ENCODE measurements at places on chromosomes 11 and 22.

- no peak for DNase-seq
Measured at GRCh38 chr22:17866127-17866526, 91.9 kb upstream of the BID start.

GRCh38 chr11:2444821-2445745 lies at the start of gene KCNQ1:
Gene KCNQ1 (plus strand): TSS chr11:2445008. CDS start chr11:2445099, 91 bp downstream.
- peak; percentile 26 for DNase-seq

DNA sequence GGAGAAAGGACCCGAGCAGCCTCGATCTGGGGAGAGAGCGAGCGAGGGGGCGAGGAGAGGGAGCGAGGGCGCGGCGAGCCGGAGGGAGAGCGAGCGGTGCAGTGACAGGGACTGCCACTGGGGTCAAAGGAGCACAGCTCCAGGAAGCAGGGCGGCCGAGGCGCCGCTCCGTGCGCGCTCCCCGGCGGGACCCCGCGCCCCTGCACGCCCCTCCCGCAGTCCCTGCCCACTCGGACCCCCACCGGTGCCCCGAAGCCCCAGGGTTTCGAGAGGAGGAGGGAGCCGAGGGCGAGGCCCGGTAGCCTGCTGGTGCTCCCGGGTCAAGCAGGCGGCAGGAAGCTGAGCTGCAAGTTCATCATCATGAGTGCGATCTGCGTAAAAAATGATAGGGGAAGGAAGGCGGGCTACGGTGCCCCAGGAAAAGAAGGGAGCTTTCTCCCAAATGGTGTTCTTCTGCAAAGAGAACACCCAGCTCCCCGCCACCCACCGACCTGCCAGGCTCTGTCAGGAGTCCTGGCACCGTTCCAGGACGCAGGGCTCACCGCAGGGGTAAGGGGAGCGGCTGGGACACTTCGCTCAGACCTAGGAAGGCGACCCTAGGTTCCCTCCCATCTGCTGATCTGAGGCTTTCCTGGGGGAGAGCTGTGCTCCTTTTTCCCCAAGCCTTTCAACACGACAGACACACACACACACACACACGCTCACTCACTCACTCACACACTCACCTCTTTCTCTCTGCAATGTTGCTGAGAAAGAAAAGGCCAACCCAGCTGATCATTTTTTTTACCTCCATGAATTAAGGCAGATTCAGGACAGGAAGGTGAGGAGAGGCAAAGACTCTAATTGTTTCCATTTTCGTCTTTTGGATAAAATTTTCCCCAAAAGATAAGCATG lies at the start of gene MPPED2:
TSS of gene MPPED2 (minus strand) at position 103 of the 894 bp plus-strand sequence. CDS start 5,980 bp downstream, outside the sequence.
- DNase-seq: peak; percentile 18

- DNase-seq: no peak
Measured at GRCh38 chr11:10329935-10330334, 25.1 kb downstream of the ADM start.

DNA sequence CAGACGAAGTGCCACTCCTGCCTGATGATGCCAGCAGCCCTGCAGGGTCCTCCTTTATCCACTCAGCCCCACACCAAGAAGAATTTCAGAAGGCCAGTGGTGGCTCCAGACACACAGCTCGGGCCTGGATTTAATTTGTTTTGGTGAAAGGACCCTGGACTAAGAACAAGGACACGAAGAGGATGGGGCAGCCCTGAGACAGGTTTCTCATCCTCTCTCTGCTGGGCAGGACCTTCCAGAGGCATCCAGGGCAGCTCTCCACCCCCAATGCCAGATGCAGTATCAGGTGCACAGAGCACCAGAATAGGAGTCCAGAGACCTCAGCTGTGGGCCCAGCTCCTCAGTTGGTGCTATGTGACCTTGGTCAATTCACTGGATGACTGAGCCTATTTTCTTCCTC lies 72.0 kb downstream of the TRIM29 start:
- DNase-seq: no peak

- no peak for DNase-seq
Measured at GRCh38 chr11:78112582-78113275, 26.7 kb downstream of the ALG8 start.

DNA sequence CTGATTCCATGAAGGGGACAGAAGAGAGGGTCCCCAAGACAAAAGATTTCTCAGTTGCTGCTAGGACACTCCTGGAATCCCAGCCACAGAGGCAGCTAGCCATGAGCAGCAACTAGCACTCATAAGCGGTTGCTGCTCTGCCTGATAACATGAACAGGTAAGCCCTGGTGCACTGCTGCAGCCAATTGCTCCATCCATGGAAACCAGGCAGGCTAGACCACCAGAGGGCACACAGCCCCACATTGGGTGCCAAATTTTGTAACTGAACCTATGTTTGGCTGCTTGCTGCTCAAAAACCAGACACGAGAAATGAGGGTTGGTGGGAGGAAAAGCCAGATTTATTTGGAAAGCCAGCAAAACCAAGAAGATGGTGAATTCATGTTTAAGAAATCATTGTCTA lies 21.9 kb upstream of the QSER1 start:
- DNase-seq: peak; percentile 11

DNA sequence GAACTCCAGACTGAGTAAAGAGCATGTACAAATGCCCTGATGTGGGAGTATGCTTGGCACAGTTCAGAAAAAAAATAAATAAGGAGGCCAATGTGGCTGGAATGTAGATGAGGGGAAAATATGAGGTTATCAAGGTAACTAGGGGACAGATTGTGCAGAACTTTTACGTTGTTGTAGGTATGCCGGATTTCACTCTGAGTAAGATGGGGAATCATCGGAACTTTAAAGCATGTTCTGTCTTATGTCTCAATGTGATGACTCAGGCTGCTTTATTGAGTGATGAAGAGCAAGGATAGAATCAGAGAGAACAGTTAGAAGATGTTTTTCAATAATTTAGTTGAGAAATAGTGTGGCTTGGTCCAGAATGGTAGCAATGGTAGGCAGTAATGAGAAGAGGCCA lies 130.4 kb downstream of the C11orf87 start:
- no peak for DNase-seq

- no peak for DNase-seq
Measured at GRCh38 chr11:132289590-132290256, 919.3 kb downstream of the NTM start.

- no peak for DNase-seq
Measured at GRCh38 chr11:75031224-75031753, 42.6 kb downstream of the NEU3 start.

DNA sequence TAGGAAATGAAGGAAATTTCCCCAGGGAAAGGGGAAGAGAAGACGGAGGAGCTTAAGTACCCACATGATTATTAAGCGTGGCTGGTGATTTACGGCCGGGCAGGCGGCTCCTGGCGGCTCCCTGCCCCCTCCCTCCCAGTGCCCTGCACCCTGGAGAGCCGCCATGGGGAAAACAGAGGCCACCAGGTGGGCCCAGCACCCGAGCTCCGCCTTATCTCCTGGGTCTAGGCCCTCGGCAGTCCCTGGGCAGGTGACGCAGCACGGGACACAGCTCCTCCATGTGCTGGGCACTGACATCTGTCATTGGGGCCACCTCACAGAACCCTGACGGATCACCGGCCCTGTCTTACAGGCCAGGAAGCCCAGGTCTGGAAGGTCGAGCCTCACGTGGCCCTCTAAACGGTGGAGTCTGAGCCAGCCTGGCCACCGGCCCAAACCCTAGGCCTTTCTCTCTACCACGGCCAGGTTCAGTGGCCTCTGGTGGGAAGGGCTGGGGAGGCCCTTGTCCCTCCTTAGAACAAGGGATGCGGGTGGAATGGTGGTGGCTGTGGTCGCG lies 60.2 kb upstream of the PPARA start:
- no peak for DNase-seq

DNA sequence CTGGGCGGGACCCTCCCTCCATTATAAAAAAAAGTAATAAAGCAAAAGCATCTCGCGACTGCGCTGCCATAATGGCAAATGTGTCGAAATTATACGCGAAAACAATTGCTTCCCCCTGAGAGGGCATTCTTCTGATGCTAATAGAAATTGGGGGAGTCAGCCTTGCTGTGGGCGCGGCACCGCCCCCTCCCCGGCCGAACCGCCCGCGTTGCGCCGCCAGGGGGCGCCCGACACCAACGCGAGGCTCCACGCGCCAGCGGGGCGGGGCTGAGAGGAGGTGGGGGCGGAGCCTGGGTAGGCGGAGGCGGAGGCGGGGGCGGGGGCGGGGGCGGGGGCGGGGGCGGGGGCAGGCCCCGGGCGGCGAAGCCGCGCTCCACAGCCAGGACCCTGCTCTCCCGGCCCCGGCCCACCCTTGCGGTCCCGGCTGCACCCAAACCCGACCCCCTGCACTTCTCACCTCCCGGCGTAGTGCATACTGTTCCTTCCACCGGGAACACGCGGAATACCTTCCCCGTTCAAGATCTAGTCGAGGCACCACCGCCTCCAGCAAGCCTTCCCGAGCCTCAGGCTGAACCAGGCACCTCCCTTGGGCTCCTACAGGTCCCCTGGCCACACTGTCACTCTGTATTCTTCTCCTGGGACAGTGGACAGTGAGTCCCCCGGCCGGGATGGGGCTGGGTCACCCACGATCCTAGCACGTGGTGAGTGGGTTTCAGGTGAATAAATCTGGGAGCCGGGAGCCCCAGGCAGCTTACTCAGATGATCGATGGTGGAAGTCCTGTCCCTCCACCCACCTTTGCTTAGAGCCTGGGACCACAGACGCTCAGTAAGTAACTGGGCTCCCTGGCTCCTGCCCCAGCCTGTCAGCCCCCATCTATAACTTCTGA lies 15.5 kb upstream of the UPK3A start:
- peak; percentile 88 for DNase-seq

- DNase-seq: no peak
Measured at GRCh38 chr11:57735619-57736298, 5.5 kb upstream of the SELENOH start.

DNA sequence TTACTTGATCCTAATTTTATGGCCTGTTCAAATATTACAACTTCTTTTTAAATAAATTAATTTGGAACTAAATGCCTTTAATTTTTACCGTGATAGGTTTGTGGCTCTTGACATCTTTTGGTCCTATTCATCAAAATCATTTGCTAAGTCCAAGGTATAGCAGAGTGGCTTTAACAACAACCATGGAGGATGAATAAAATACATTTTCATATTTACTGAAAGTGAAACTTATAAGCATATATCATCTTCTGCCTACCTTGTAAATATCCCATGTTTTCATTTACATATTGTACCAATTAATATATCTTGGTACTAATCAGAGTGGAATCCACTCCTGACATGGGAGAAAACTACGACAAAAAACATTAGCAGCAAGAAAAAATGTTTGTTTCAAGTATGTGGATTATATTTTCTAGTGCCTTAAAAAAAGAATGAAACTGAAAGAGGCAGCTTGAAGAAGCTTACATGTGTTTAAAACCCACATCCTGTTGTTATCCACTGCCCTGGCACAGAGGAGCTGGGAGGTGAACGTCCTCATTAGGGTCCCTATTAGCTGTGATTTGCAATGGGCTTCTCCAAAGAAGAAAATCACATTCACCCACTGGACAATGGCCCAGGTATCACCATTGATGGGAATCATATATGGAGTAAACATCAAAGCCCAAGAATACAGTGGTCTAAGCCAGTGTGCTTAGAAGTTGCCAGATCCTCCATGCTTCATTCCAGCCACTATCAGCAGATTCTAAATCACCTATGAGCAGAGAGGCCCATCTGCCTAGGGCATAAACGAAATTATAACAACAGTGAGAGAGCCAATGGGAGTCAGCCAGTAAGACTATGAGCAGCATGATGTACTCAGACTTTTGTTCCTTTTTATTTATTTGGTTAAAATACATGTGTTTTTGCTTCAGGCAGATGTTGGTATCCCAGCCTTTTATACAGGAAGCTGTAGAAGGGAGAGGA lies 84.7 kb downstream of the MAML2 start:
- DNase-seq: peak; percentile 73

- DNase-seq: no peak
Measured at GRCh38 chr11:47869544-47870393, 21.6 kb upstream of the NUP160 start.

DNA sequence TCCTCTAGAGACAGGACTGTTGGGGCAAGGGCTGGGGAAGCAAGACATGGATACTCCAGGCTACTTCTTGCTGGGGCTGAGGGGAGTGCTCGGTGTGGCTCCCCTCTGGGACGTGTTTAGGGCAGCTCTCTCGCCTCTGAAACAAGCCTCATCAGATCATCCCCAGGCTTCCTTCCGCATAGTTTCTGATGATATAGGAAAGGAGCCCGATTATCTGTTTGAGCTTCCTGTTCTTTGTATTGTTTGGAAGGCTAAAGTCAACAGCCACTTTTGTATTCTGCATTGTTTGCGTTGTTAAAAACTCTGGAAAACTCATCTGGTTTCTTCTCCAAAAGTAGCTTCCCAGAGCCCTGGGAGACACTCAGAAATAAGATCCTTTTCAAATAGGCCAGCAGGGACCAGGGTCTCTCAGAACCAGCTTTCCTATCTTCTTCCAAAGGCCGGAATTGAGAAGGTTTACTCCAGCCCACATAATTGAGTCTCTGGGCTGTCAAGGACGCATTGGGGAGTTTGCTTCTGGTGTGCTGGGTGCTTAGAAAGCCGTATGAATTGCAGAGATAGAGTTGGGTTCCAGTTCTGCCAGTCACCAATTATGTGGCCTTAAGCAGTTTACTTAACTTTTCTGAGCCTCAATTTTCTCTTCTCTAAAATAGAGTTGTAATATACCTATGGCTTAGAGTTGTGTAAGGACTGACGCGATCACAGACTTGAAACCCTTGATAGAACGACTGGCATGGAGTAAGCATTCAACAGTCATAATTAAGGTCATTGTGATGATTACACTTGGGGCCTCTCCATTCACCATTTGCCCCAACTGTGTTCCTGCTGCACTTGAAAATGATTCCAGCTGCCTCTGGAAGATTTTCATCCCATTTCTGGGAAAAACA lies 19.1 kb downstream of the CD44 start:
- DNase-seq: no peak

- DNase-seq: no peak
Measured at GRCh38 chr22:20299746-20300136, 20.1 kb downstream of the DGCR6L start.

- DNase-seq: no peak
Measured at GRCh38 chr22:47465809-47466208, 703.4 kb downstream of the TBC1D22A start.

DNA sequence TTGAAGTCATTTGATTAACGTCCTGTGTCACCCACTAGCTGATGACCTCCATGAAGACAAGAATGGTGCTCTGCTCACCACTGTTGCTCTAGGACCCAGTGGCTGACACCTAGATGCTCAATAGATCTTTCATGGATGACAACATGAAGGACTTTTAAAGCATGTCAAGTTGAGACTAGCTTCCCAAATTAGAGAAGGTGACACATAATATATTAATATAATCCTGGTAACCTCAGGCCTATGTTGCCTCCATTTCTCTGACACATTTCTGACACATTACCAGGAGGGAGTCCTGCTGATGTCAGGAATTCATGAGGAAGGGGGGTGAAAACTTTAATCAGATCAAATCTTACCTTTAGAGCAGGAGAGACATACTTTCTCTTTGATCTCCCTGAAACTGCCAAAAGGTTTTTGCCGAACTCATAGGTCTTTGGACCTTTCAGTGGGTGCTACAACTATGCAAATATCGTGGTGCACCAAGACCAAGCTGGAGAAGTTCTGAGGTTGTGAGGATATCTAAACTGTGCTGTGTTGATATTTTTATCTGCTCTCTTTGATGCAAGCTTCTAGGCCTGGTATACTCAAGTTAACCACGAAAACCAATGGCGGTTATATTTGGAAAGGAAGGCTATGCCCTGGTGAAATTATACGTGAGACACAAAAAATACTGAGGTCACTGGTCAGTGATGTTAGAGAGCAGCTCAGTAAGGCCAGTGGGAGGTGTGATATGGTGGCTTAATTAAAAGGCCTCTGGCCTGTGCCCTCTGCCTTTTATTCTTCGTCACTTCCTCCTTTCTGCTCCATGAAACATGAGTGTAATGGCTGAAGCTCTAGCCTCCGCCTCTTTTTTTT lies 13.2 kb upstream of the AMPD3 start:
- peak; percentile 45 for DNase-seq

Data from activated CD4-positive, alpha-beta T cell treated with anti-CD3 and anti-CD28 coated beads, Interleukin-2, amount 10 ng/mL, durations not matched to agents 7 days and 5 days (primary cell).